ENCODE measurements at places on chromosomes 16 and 17.

DNA sequence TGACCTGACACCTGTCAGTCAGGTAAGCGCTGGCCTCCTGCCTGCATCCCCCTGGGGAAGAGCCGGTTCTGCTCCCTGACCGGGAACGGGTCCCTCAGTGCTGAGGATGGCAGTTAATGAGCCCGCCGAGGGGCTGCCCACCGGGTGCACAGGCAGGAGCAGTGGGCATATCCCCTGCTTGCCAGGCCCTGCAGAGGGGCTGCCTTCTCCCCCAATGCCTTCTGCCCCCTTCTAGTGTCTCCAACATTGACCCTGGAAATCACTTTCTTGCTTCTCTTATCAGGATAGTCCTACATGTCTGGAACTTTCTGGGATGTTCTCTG is 388.5 kb downstream of the SEC14L1 start:
- no peak for DNase-seq

DNA sequence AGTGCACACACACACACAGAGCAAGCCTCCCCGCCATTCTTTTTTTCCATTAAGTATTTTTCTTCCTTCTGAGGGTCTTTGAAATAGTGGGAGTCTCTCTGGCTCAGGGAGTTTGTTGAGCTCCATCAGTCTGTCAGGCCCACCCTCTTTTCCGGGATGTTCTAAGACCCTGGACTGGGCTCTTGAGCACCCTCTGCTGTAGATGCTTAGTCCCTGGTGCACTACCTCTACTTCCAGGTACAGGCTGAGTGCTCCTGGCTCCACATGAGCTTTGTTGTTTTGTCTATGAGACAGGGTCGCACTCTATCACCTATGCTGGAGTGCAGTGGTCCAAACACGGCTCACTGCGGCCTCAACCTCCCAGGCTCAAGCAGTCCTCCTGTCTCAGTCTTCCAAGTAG is 20.7 kb downstream of the LIMD2 start:
- DNase-seq, result no peak

- no peak for DNase-seq
Measured at GRCh38 chr17:43598357-43599045, 52.4 kb upstream of the ETV4 start.

DNA sequence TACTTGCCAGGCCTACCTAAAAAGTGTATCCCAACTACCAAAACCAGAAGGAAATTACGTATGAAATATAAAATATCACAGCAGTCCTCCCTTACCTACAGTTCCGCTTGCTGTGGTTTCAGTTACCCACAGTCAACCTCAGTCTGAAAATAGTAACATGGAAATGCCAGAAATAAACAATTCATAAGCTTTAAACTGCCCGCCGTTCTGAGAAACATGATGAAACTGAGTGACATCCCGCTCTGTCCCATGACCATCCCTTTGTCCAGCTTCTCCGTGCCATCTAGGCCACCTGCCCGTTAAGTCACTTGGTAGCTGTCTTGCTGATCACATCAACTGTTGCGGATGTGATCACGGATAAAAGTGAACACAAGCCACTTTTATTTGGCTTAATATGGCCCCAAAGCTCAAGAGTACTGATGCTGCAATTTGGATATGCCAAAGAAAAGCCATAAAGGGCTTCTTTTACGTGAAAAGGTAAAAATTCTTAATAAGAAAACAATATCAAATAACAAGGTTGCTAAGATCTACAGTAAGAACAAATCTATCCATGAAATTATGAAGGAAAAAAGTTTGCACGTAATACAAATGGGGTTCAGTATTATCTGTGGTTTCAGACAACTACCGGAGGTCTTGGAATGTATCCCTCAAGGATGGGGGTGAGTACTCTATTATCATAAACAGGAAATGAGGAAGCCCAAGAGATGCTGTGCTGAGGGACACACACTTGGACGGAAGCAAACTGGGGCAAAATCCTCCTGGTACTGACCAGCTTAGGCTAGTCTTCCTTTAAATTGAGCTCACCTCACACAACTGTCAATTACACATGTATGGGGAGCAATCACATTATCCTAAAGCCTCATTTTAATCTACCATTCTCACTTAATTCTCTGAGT is 8.2 kb downstream of the USP22 start:
- DNase-seq, result no peak

- no peak for DNase-seq
Measured at GRCh38 chr17:68840073-68840472, 115.1 kb downstream of the ABCA8 start.

- no peak for DNase-seq
Measured at GRCh38 chr16:62029947-62030346, 6.3 kb downstream of the CDH8 start.

- no peak for DNase-seq
Measured at GRCh38 chr17:63040816-63041215, 74.8 kb downstream of the TANC2 start.

DNA sequence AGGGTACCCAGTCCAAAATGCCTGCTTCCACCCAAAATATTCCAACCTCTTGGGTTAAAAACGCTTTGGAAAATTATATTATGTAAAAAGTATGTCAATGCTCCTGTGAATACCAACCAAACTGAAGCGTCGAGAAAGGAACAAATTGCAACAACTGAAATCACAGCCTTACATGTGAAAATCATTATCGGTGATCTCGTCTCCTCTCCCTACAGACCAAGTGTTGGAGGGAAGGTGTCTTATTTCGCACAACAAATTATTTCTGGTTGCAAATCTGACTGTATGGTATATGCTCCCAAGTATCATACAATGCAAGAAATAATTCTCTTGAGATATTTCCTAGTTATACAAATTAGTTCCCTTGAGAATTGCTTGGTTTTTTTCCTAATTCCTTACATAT is 89.3 kb upstream of the CDYL2 start:
- DNase-seq, result no peak

- no peak for DNase-seq
Measured at GRCh38 chr16:70378869-70379493, 32.3 kb downstream of the DDX19A start.

DNA sequence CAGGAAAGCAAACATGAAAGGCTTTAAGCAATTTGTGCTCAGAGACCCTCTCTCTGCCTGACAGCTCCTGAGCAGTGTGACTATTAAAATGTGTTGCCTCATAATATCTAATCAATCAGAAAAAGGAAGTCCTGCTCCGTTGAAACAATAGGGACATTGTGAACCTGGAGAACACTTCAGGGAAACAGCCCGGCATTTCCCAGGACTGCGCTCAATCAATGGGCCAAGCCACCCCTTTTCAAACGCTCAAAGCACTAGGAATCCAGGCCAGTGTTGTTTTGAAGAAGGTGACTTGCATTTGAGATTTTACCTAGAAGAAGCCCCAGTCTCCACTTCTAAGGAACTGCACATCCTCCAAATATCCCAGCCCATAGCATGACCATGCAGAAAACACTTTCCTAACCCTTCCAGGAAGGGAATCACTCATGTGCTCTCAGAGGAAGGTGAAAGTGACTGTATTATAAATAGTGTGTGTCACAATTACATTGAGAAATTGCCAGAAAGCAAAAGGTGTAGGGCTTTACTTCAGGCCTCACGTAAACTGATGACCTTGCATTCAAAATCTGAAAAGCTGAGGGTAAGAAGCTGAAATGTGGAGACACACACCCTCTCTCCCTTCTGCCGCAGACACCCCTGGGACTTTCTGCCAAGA is 19.4 kb downstream of the CDRT4 start:
- DNase-seq, result no peak

DNA sequence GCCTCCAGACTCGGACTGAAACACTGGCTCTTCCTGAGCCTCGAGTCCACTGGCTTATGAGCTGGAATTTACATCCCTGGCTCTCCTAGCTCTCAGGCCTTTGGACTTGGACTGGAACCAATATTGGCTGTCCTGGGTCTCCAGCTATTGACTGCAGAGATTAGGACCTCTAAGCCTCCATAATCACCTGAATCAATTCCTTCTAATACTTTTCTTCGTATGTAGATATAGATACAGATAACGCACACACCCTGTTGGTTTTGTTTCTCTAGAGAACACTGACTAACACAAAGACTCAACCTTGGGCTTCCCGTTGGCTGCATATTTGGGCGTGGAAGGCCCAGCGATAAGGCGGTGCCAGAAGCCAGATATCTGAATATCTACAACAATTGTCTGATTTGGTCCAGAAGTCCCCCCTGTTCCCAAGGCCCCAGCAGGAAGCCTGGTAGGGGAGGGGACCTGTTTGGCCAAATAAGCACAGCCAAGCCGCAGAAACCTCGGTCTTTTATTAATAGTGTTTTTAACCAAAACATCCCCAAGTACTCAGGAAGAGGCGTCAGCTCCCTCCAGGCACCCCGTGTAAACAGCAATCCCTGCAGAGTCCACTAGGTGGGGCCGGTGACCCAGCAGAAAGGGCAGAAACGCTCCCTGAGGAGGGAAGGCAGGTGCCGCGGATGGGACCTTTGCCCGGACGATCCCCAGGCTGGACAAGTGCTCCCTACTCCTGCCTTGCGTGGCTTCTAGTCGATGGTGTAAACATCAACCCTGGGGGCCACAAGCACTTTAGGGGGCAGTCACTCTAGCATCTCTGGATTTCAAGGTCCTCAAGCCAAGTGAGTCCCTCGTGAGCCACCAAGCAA is 57.0 kb downstream of the ABR start:
- DNase-seq, result peak; percentile 91

DNA sequence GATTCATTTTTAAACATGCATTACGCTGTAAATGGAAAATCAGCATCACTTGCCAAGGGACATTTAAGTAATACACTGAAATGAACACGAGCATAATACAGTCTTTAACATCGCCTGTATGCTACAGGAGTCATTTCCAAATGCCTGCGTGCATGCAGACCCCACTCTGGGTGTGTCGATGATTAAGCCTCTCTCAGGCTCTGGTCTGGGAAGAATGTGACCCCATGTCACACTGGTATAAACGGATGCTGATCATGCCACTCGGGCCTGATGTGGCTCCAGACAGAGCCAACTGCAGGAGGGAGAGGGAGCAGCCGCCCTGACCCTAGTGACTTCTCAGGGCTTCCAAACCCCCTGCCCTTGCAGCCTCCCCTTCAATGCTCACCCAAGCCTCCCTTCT is 10.8 kb downstream of the EMP2 start:
- no peak for DNase-seq

- DNase-seq, result peak; percentile 57
Measured at GRCh38 chr17:8924595-8924994, 40.9 kb downstream of the PIK3R5 start.

DNA sequence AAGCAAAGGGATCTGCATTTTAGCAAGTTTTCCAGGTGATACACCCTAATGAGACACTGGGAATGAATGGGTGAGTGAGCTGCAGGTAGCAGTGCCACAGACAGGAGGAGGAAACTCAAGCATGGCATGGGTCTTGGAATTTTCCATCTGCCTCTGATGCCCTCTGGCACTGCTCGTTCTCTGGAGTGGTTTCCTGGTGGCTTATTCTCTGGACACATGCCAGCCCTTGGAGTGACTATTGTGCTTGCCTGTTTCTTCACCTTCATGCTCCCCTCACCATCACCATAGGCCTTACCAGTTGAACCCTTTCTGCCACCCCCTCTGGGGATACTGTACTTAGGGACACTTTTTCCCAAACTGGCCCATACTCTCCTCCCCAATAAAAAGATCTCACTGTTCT is 1.6 kb downstream of the COASY start:
- no peak for DNase-seq

- DNase-seq, result no peak
Measured at GRCh38 chr16:14148569-14148968, 77.5 kb downstream of the MRTFB start.

GRCh38 chr17:14481664-14482063 is 180.8 kb downstream of the HS3ST3B1 start:
- DNase-seq, result no peak

- DNase-seq, result peak; percentile 95
Measured at GRCh38 chr17:1229349-1229899, 40.8 kb upstream of the BHLHA9 start.

- DNase-seq, result peak; percentile 52
Measured at GRCh38 chr17:28551421-28552175, 826 bp downstream of the UNC119 start.

DNA sequence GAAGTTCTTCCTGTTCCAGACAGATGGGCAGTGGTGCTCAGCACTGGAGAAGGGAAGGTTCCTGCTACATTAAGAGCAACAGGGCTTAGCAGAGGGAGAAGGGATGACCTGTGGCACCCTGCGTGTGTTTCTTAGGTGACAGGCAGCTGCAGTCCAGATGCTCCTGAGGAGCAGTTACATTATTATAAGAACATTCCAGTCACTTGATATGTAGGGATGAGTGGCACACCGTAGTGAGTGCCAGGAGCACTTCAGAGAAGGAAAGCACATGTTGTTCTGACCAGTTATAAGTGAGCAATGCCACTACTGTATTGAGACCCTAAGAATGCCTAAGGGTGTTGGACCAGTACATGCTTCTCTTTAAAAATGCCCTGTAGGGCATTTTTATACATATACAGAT is 39.9 kb upstream of the MRC2 start:
- no peak for DNase-seq

GRCh38 chr16:89031715-89032659 is 55.0 kb upstream of the CBFA2T3 start:
- DNase-seq, result peak; percentile 79

- DNase-seq, result no peak
Measured at GRCh38 chr16:62280506-62280905, 244.3 kb upstream of the CDH8 start.

DNA sequence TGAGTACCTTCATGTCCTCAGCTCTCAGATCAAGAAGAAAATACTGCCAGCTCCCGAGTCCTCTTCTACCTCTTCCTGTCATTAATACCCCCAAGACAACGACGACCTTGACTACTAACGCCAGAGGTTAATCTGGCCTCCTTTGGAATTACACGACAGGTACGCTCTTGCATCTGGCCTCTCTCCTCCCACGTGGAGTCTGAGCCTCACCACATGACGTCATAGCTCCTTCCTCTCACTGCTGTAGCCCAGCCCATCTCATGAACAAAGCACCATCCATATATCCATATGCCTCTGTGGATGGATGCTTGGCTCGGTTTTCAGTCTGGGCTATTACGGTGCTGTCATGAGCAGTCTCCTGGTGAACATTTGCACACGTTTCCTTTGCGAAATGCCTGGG is 110.2 kb upstream of the TNRC6C start:
- no peak for DNase-seq

DNA sequence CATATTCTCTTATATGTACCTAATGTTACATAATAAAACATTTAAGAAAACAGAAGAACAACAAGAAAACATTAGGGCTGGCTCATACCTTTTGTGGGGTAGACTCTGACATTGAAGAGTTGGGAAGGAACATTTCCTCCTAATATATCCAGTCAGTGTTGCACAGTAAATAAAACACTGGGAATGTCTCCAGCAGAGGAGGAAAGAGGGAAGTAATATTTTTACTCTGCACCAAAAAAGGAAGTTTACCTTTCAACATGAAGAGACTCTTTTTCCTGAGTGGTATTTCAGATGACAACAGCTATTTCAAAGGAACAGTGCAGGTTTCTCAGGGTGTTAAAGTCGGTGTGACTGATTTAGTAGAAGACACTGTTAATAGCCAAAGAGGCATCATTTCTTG is 31.9 kb downstream of the EPN2 start:
- DNase-seq, result no peak

GRCh38 chr17:52294301-52294700 is 135.8 kb upstream of the CA10 start:
- no peak for DNase-seq

GRCh38 chr17:14436266-14436665 is 135.4 kb downstream of the HS3ST3B1 start:
- no peak for DNase-seq

Measured in GM13977 (cell line).